ENCODE measurements at places on chromosomes 11 and 22.

- DNase-seq, result no peak
These were observed 12.3 kb upstream of the MPEG1 start for GRCh38 chr11:59225017-59225416.

- no peak for DNase-seq
These were observed 2.3 kb upstream of the RHOD start for GRCh38 chr11:67054346-67054835.

GRCh38 chr11:118343981-118344515, at the start of gene CD3G:
TSS of gene CD3G (plus strand) at chr11:118344344. CDS start at chr11:118344424, 80 bp downstream.
- DNase-seq, result peak; percentile 81

DNA sequence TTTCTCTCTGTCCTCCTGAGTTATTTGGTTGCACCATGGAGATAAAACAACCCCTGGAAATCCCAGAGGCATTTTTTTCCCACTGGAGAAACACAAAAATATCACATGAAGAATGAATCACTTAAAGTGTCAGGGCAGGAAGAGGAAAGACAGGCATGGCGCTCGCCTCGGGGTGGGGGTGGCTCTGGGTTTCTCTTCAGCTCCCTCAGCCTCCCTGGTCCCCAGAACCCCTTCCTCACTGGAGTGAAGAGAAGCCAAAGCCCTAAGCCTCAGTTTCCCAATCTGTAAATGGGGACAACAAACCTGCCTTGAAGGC, 938 bp downstream of the SHISAL1 start:
- DNase-seq, result no peak

DNA sequence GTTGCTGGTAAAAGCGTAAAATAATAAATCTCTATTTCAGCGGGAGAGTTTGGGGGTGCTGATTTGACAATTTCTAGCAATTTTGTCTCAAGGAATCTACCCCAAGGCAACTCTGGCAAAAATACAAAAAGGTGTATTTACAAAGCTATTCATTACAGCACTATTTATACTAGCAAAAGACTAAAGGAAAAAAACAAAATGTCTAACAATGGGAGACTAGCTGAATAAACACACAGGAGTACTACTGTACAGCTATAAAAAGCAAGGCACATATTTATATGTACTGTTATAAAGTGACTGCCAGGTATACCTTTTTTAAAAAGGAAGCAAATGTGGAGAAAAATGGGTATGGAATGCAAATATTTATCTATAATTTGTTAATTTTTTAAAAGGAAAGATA, 32.7 kb downstream of the SLC35F2 start:
- no peak for DNase-seq

- no peak for DNase-seq
These were observed 101.6 kb downstream of the NTM start for GRCh38 chr11:131471976-131472375.

GRCh38 chr11:76156971-76157427, 49.3 kb downstream of the WNT11 start:
- DNase-seq, result no peak

GRCh38 chr11:65516135-65516968, 8.5 kb upstream of the SCYL1 start:
- DNase-seq, result no peak

GRCh38 chr22:27614006-27614649, 187.4 kb downstream of the MN1 start:
- no peak for DNase-seq

GRCh38 chr11:43556612-43557375, 123.7 kb upstream of the HSD17B12 start:
- no peak for DNase-seq

DNA sequence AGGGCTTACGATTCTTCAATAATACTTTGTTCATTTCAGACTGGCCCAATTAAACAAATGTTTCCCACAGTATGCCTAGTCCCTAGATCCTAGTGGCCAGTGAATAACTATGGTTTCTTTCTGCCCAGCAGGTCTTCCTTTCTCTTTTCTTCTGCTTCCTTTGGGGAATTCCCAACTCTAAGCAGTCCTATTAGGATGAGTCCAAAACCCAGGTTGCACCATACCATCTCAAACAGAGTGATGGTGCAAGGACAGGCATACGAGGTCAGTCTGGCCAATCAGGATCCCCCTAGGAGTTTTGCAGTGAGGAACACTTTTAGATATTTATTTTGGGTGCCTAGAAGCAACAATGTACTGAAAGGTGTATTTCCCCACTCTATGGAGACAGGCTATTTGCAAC, 41.4 kb upstream of the CCDC34 start:
- DNase-seq, result no peak

DNA sequence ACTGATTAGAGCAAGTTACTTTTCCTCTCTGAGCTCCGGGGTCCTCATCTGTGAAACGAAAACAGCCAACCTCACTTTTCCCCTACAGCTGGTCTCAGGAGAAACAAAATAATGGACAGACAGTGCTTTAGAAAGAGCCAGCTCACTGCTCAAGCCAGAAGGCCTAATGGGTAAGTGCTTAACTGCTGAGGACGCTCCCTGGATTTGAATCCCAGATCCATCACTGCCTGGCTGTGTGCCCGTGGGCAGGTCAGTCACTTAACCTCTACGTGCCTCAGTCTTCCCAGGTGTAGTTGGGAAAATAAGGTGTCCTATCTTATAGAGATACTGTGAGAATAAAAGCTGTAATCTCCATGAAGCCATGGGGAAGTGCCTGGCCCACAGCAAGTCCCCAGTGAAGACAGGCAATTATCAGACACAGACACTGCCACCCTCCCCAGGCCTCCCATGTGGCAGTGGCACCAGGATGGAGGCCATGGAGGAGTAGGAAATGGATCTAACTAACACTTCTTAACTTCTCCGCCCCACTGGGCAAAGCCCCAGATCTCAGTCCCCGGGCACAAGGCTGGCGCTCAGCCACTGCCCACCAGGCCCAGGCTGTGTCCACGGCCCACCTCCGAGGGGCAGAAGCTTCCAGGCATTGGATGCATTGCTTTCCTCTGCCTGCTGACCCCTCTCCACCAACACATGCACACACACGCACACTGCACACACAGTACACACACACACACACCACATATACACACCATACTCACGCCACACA, 9.2 kb downstream of the TP53I11 start:
- no peak for DNase-seq

DNA sequence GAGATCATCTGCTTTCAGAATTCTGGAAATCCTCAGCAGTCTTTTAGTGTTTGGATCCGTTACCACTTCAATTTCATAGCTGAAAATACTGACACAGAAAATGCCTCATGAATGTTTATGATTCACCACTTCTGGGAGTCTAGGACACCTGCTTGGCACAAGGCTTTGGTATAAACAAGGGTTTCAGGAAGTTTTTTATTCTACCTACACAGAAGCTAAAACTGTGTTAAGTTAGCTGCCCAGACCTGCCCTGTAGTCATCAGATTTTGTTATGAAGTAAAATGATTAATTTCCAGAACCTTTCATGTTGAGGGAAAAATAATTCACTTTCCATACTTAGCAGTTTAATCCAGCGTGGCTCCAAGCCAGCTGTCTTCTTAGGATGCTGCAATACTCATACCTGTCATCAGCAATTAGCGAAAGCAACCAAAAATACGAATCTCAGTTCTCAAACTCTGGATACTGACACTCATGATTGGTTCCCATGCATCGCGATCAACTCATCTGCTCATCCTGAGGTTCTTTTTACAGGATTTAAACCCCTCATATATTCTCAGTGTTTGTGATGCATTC, 458.5 kb upstream of the CCDC90B start:
- DNase-seq, result no peak

DNA sequence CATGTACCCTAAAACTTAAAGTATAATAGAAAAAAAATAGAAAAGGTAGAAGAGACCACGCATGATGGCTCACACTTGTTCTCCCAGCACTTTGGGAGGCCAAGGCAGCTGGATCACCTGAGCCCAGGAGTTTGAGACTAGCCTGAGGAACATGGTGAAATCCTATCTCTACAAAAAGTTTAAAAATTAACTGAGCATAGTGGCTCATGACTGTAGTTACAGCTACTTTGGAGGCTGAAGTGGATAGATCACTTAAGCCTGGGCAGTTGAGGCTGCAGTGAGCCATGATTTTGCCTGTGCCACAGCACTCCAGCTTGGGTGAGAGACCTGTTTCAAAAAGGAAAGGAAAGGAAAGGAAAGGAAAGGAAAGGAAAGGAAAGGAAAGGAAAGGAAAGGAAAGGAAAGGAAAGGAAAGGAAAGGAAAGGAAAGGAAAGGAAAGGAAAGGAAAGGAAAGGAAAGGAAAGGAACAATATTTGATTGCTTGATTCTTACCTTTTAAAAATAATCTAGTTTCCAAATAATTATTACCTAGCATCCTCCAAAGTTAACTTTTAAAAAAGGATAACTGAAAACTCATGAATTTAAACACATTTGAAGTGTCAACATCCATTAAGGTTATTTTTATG, 99.9 kb upstream of the PAX6 start:
- no peak for DNase-seq

GRCh38 chr11:31160504-31161422, 208.8 kb downstream of the DCDC1 start:
- DNase-seq, result no peak

DNA sequence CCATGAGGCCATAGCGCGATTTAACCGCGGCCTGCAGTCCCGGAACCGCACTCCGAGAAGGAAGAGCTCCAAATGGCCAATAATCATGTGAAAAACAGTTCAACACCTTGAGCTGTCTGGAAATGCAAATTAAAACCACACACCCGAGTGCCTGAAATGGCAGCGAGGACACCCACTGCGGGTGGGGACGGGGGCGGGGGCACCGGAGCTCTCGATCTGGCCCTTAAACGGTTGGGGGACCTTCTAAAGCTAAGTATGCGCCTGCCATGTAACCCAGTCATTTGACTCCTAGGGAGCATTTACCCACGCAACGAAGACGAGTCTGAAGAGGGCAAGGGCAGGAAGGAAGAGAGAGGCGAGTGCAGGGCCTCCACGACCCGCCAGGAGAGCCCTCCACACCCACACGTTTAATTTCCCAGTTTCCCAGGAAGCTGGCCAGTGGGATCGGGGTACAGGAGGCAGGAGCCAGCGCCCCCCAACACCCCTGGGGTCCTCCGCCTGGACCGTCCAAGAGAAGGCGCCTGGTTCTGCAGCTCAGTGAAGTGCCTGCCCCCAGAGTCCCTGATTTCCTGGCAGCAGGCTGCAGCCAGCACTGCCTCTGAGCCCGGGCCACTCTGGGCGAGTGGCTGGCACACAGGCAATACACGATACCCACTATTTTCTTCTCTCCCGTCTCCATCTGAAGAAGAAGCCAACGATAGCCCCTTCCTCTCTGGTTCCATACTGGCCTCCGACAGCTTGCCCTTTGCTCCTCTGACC, 1.7 kb downstream of the TTLL8 start:
- no peak for DNase-seq

All from CD4-positive, alpha-beta T cell (primary cell).